A549 treated with Hydrocortisone at 1 μM for 4 hours (cell line): ENCODE measurements at places on chromosomes 1 and 21. TPM values are rescaled to one million over a fixed set of nuclear protein-coding genes. Genes with fewer than 3 reads are reported as not detected.

Gene ERG
- 0.03 to 0.17 TPM in 2 of 5 replicates, not detected in the others for total RNA-seq

Gene C8B
- not detected in 5 replicates for total RNA-seq

Gene RASSF5
- 0.74 to 1.2 TPM (median 1.1 TPM) in 5 replicates for total RNA-seq

Gene MSH4
- 0.03 to 0.05 TPM in 2 of 5 replicates, not detected in the others for total RNA-seq

Gene RGS1
- not detected in 5 replicates for total RNA-seq

Gene BGLAP
- 0.16 to 0.62 TPM (median 0.30 TPM) in 3 of 5 replicates, not detected in the others for total RNA-seq

Gene PLA2G2D
- total RNA-seq = 0.03 TPM in 1 of 5 replicates, not detected in the others

Gene RGSL1
- total RNA-seq = not detected in 5 replicates

Gene C1orf185
- total RNA-seq = not detected in 5 replicates

Gene FAM167B
- total RNA-seq = 0.16 to 0.70 TPM (median 0.55 TPM) in 5 replicates

Gene BARHL2
- total RNA-seq = not detected in 5 replicates

Gene SH3BGRL3
- 95.1 to 153 TPM (median 142 TPM) in 5 replicates for total RNA-seq

Gene DNASE2B
- not detected in 5 replicates for total RNA-seq

Gene PDE9A
- 1.1 to 1.8 TPM (median 1.2 TPM) in 5 replicates for total RNA-seq

Gene TRIM17
- not detected in 5 replicates for total RNA-seq

Gene AMY1A
- total RNA-seq = not detected in 5 replicates

Gene C1QB
- not detected in 5 replicates for total RNA-seq

Gene HPCAL4
- total RNA-seq = 0.14 to 0.39 TPM (median 0.22 TPM) in 5 replicates

Gene LORICRIN
- not detected in 5 replicates for total RNA-seq

Gene EXO1
- 20.0 to 29.8 TPM (median 22.7 TPM) in 5 replicates for total RNA-seq

Gene CNKSR1
- total RNA-seq = 0.15 to 0.51 TPM (median 0.30 TPM) in 5 replicates

Gene RGS7
- 0.05 to 0.10 TPM (median 0.05 TPM) in 3 of 5 replicates, not detected in the others for total RNA-seq
